CD4-positive, alpha-beta T cell treated with Interleukin-10 for 1 hour (primary cell): ENCODE measurements at places on chromosomes 7 and 10.

GRCh38 chr10:129703287-129704137 lies 236.5 kb downstream of the MGMT start:
- no peak for DNase-seq

- no peak for DNase-seq
Measured at GRCh38 chr7:104552102-104552501, 223.7 kb downstream of the LHFPL3 start.

DNA sequence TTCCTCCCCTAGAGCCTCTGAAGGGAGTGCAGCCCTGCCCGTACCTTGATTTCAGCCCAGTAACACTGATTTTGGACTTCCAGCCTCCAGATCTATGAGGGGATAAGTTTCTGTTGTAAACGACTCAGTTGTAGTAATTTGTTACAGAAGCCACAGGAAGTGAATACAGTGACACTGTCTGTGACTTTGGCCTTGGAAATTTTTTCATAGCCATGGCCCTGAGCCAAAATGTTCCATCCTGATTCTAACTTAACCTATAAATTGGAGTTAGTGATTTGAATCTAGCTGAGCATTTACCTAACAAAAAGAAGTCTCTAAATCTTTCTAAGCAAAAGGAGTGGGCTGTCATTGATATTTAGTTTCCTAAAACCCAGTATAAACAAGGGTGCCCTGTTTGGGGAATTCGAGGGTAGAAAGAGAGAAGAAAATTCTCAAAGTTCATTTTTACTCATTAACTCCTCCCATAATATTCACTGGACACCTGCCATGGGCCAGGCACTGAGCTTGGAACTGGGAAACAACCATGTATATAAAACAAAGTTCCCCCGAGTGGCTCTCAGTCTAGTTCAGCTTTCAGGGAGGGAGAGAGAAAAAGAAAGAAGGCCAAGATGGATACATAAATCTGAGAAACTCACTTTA lies 162.3 kb downstream of the SKIDA1 start:
- no peak for DNase-seq

DNA sequence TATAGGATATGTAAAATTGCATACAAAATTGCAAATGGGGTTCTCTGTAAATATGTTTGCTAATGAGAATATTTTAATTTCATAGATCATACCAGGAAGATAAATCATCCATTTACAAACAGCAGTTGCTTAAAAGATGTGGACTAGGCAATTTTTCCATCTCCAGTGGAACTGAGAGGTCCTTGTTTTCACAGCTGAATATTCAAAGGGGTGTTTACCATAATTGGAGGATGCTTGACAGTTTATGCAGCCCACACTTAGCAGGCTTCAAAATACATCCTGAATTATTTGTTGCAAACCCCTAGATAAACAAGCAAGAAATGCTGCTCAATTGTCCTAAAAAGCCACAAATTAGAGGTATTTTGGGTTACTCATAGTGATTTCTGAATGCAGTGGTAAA lies 69.9 kb downstream of the ADARB2 start:
- no peak for DNase-seq

DNA sequence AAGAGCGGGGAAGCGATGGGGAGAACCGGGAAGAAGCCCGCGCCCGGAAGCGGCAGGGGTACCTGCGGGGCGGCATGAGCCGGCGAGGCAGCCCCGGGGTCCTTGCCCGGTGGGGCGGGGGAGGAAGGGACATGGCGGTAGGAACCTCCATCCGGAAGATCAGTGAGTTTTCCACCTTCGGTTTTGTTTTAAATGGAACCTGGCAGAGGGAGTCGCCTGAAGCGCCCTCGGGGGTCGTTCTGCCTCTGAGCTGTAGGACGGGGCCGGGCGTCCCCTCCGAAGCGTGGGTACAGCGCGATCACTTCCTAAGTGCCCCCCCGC lies 471 bp downstream of the PFKP start:
- no peak for DNase-seq

- no peak for DNase-seq
Measured at GRCh38 chr10:67127441-67127840, 201.6 kb downstream of the LRRTM3 start.

- DNase-seq = no peak
Measured at GRCh38 chr10:118781541-118781940, 26.8 kb upstream of the CACUL1 start.

DNA sequence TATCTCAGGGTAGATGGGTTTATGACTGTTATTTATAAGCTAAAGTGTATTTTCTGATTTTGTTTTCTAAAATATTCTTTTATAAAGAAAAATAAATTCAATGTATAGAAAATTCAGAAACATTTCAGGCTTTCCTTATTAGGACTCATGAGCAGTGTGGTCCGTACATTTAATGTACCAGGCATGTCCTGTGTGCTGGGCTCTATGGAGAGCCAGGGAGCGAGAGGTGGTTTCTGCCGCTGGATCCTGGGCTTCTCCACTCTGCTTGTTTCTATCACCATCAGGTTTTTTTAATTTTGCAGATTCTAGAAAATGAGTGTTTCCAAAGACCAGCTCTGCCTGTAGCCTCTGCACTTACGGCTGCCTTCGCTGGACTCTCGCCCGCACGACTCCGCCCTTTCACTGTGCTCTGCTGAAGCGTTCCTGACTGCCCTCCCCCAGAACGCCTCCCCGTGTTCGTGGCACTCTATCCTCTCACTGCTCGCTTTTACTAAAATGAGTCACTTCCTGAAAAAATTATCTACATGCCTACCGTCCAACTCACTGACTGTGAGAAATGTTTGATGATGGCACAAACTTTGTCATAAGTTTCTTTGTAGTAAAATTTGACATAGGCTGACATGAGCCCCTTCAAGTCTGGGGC lies 188.5 kb downstream of the ZMYND11 start:
- peak; percentile 54 for DNase-seq

DNA sequence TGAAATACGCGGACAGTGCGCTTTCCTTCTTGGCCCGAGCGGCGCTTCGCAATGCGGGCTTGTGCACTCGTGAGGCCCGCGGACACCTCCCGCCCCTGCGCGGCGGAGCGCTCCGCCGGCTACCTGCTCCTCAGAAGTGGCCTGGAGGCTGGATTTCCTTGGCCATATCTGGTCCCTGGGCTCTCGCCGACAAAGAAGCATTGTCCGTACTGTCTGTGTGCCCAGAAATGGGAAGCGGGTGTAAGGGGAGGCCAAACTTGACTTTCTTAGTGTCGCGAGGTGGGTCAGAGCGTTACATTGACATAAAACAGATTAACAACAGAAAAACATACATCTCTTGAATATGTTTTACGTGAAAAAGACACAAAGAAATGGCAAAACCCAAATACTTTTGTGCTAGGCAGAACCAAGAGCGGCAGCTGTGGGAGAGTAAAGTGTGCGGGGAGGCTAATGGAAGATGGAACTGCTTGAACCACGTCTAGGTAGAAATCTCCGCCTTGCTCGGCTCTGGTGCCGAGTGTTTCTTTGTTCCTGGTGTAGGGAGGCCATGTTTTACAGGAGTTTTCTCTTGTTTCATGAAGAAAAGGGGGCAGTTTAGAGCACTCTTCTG lies 1.4 kb downstream of the LANCL2 start:
- DNase-seq = peak; percentile 44

DNA sequence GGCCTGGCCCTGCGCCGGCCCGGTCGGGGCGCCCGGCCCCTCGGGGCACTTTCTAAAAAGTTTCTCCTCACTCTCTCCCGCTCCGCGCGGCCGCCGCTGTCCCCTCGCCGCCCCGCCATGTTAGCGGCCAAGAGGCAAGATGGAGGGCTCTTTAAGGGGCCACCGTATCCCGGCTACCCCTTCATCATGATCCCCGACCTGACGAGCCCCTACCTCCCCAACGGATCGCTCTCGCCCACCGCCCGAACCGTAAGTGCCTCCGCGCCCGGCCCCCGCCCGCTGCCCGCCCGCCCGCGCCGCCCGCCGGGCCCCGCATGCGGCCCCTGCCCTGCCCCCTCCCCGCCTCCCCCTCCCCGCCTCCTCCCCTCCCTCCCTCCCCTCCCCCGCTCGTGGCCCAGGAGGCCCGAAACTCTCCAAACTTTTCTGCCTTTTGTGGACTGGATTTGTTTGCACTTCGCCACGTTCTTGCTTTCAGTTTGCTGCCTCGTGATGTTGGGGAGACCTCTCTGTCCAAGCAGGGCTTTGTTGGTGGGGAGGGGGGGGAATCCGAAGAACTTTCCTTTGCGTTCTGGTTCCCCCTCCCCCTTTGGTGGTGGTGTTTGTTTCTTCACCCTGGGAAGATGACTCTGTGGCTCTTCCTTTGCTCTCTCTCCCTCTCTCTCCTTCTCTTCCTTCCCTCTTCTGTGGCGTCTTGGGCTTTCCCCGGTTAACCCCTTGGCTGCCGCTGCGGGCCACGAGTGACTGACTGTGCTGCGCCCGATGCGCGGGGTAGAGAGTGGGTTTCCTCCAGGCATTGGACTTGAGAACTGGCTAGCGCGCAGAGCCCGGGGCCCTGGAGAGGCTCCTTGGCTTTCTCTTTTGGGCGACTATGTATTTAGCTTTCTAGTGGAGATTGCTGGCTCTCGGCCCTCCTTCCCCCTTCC lies 1.6 kb downstream of the TCF7L2 start:
- DNase-seq = peak; percentile 56

DNA sequence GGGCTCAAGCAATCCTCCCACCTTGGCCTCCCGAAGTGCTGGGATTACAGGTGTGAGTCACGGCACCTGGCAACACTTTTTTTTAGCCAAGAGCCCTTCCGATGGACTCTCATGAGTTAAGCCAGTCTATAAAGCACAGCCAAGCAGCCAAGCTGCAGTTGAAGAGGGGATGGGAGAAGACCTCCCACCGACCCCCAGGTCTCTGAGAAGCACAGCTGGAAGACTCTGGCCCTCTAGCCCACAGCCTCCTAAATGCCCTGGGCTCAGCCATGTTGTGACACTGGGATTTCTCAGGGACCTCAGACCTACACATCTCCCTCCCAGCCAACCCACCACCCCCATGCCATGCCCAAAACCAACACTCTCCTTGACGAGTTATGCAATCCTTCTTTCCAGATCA lies 31.1 kb downstream of the CALML3 start:
- DNase-seq = no peak

GRCh38 chr10:103881416-103882284 lies 26.3 kb upstream of the SH3PXD2A start:
- DNase-seq = no peak

DNA sequence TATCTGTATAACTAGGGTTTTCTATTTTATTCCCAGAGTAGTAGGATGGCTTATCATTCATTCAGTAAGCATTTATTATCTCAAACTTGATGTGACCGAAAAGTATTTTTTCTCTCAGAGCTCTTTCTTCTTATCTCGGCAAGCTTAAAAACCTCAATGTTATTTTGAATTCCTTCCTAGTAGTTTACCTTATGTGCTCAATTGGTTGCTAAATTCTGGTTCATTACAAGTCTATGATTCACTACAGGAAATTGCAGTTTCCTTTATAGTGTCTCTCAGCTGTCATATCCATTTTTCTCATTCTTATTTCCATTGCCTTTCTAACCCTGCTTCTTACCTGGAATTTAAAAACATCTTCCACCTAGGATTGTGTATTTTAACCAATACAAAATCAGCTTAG lies 12.6 kb upstream of the ICA1 start:
- no peak for DNase-seq

DNA sequence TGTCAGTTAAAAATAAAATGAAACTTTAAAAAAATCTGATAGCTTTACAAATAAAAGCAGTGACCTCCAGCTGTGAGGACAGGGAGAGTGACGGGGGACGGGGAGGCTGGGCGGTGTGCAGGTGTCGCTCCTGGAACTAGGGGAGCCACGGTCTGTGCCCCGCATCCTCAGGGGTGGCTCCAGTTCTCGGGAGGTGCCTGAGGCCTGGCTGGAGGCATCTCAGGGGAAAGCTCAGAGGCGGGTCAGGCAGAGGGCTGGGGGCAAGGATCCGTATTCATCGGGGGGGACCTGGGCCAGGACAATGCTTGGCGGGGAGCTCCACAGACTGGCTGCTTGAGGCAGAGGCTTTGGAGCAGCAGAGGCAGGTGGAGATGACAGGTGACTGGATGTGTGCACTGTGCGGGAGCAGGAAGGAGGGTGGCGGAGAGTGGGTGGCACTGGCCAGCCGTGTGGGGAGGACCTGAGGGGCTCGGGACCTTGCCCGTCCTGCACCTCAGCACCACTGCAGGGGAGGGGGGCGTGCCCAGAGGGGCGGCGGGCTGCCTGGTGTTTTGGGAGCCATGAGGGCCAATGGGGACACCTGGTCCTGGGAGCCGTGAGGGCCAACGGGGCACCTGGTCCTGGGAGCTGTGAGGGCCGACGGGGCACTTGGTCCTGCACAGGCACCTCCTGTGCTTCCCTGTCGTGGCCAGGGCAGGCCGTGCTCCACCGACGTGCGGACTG lies 13.2 kb downstream of the PWWP2B start:
- no peak for DNase-seq

DNA sequence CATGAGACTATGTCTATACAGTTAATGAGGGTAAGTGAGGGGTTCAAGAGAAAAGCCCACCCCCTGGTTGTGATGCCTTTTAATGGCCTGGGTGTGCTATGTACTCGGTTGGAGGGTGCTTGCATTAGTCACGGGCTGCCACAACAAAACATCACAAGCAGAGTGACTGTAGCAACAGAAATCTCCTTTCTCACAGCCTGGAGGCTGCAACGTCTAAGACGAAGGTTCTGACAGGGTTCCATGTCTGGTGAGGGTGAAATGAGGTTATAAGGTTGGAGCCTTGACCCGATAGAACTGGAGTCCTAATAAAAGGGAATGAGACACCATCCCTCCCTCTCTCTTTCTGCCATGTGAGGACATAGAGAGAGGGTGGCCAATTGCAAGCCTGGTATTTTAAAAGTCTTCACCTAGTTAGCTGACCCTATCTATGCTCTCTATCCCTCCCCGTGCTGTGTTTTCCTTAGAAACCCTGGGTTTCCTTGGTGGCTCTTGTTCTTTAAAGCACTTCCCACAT lies 126.0 kb upstream of the GDF10 start:
- no peak for DNase-seq
